ENCODE measurements at places on chromosomes 7 and 10.

DNA sequence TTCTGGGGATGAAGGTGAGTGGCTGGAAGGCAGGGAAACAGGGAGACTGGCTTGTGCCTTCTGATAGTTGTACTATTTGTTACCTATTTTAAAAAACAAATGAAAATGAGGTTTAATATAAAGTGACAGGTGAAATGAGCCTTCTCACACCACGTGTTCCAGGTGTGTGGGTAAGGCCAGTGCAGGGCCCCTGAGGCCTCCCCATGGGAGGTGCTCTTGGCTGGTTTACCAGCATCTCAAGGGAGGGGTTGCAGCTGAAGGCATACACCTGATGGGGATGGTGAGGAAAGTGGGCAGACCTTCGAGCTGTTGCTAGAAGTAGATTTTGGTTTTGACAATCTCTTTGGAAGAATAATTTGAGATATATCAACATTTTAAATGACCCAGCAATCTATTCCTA is 103.6 kb downstream of the ARHGAP22 start:
- DNase-seq: no peak

DNA sequence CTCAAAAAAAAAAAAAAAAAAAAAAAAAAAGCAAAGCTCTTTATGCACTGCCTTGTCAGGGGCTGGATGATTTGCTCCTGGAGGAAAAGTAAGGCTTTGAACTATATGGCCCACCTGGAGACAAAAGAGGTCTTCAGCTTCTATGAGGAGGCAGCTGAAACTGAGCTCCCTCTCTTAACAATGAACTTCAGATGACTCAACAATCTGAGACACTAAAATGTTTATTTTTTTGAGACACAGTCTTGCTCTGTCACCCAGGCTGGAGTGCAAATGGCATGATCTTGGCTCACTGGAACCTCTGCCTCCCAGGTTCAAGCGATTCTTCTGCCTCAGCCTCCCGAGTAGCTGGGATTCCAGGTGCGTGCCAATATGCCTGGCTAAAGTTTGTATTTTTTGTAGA is 36.7 kb downstream of the RAB19 start:
- no peak for DNase-seq

GRCh38 chr7:42162560-42163325 is 74.3 kb downstream of the GLI3 start:
- no peak for DNase-seq

DNA sequence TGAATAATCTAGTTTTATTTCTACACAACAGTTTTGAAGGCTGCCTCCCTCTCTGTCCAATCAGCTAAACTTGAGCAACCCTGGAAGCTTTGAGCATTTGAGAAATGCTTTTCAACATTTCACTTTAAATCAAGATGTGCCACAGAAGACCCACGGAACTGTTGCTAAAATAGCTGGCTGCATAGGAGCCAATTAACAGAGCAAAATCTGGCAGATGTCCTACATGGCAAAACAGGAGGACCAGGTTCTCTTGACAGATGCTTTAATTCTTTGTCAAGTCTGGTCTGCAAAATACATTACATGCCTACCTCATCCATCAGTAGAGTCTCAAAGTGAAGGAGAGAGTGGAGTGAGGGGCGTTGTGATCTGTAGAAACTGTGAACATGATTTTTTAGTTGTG is 185.9 kb downstream of the DPY19L1 start:
- no peak for DNase-seq

DNA sequence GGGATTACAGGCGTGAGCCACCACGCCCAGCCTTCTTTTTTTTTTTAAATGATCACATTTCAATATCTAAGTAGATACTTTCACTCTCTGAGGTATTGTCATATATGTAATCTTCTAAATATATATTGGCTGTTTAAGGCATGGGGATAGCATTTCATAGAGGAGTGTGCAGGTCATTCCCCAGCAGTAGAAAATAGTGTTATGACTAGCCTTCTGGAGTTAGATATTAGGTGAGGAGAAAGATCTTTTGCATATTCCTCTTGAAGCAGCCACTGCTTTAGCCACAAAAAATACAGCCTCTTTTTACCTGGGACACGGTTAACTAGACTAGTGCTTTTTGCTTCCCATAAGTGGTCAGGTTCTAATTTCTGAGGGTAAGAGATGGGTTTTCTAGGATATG is 28.9 kb downstream of the ADD3 start:
- DNase-seq: no peak
